ENCODE measurements at places on chromosomes 5 and 9.

DNA sequence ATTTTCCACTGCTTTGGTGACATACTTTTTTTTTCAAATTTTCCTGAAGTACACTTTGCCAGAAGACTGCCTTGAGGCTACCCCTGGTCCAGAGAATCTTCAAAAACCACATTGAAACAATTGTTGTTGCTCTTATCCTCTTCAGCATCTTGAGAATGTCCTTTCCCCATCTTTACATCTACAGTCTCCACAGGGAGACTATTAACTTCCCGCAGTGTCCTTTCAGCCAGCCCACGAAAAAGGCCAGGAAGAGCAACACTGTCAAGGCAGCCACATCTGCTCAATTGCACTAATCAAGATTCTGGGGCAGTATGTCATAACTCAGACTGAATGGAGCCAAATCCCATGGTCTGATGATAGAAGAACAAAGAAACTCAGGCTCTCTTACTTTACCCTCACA is 148.3 kb downstream of the ENC1 start:
- no peak for DNase-seq

- no peak for DNase-seq
Observed at GRCh38 chr9:94801681-94802080, 75.2 kb downstream of the AOPEP start.

- DNase-seq: no peak
Observed at GRCh38 chr9:5510360-5510931, at the start of gene PDCD1LG2. PDCD1LG2 (plus strand) TSS chr9:5510531; CDS start chr9:5522547, 12,016 bp downstream.

DNA sequence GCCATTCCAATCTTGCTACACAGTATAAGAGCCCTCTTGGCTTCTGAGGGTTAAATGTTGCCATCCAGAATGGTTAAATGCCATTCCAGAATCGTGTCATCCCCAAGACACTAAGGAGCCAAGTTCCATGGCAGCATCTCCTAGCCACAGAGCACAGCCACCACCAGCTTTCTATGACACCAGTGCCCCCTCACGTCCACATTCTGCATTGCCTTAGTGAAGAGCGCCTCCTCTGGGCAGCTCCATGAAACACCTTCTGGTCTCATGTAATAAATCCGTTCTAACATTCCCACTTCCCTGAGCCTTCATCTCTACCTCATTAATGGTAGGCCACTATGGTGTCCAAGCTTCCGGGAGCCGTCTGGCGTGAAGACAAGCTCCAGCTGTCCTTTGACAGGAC is 12.4 kb downstream of the CBY3 start:
- DNase-seq: no peak

- DNase-seq: no peak
Observed at GRCh38 chr5:105782501-105782900, 1888.2 kb downstream of the EFNA5 start.

DNA sequence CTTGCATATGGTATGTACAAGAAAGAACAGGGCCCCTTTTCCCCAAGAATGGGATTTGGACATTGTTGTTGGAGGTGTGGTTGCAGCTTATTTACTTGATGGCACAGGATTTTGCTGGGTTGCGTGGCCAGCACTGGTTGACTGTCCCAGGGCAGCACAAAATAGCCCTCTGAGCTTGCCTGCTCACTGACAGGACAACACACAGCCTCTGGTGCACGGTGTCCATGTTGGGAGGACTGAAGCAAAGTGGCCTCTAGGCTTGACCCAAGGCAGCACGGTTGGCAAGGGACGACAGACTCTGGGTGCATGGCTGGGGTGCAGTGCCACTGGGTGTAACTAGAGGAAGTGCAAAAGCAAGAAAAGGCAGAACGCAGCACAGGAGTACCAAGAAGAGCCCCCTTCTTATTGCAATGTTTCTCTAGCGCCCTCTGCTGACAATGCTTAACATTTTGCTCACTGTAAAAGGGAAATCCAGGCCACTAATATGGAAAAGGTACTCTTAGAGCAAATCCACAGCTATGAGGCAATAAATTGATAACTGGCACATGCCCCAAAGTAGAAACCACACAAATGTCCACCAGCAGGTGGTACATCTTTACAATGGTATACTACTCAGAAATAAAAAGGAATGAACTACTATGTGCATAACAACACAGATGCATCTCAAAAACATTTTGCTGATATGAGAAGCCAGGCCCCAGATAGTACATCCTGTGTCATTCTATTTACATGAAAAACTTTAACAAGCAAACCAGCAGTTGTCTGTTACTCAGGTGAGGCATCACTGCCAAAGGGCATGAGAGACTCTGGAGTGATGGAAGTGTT is 47.4 kb upstream of the BARX1 start:
- no peak for DNase-seq

GRCh38 chr5:56876327-56876726 is 33.1 kb upstream of the SETD9 start:
- no peak for DNase-seq

GRCh38 chr9:20152151-20152725 is 363.4 kb upstream of the SLC24A2 start:
- DNase-seq: no peak

DNA sequence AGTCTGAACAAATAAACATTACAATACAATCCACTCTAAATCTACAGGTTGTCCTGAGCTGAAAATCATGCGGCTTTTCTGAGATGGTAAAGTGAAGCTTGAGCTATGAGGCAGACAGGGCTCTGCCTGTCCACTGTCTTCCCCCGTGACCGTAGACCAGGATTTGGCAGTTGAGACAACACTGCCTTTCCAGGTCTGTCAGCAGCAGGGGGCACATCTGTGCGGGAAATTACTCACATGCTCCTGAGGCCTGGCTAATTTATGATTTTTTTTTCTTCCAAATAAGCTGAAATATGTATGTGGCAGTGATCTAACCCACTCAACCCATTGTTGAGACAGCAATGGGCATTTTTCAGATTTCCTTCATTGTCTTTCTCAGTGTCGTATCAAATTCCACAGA is 307.9 kb downstream of the FBXL7 start:
- peak; percentile 89 for DNase-seq

- no peak for DNase-seq
Observed at GRCh38 chr5:55159763-55160492, at the start of gene GPX8. GPX8 (plus strand) TSS chr5:55160171; CDS start chr5:55160193, 22 bp downstream.

DNA sequence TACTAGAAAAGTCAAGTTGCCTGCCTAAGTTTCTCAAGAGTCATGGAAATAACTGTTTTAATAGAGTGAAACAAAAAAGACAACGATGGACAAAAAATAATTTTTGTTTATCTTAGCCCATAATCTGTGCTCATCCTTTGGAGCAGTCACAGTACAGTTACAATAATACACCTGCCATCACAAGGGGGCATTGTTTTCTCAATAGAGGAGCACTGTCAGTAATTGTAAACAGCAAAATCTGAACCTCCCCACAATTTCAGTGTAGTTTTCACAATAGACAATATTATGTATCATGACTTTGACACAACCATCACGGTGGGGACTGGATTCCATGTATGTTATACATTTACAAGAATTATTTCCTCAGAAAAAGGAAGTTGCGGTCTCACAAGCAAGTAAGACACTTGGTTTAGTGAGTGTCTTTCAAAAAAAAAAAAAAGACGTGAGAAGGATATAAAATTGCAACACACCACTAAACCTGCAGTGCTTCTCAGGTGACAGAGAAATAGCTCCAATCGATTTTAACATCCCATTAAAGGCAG is 586.3 kb downstream of the PTPRD start:
- DNase-seq: no peak

GRCh38 chr5:140175367-140176030 is 511 bp downstream of the CYSTM1 start:
- DNase-seq: peak; percentile 44

DNA sequence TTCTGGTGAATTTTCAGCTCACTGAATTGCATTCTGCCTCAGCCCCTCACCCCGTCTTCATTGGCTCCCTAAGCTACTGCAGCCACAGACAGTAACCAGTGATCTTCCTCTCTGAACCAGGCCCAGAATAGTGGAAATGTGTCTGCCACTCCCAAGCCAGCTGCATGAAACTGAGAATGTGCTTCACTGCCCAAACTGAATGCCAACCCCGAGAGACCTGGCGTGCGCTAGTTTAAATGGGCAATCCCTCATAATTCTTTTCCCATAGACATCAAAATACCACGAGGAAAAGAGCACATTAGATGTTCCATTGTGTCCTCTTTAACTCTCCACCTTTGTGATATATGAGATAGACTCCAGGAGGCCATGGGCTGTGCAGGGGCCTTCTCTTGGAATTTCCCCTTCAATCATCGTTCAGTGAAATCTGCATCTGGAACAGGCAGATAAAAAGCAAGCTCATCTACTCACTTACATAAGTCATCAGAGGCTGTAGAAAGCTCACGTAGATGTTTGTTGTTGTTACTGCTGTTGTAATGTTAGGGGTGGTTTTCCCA is 320.2 kb downstream of the NFIB start:
- no peak for DNase-seq

DNA sequence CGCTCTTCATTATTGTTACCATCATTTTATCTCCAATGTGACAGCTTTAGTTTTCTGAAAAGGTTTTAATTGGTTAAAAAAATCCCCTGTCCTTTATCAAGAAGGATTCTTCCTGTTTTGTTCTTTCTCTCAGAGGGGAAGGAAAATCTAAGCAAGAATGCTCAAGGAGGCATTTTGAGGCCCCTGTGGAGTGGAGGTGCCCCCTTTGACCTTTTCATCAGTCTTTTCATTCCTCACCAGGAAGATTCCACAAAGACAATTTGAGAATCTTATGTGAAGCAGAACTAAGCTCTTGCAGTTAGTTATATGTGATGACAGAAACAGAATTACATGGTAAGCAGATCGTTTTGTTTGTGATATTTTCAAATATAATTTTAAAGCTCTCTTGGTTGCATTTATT is 489.6 kb downstream of the MAN2A1 start:
- DNase-seq: no peak

- DNase-seq: no peak
Observed at GRCh38 chr5:123154886-123155445, 65.9 kb downstream of the PRDM6 start.

DNA sequence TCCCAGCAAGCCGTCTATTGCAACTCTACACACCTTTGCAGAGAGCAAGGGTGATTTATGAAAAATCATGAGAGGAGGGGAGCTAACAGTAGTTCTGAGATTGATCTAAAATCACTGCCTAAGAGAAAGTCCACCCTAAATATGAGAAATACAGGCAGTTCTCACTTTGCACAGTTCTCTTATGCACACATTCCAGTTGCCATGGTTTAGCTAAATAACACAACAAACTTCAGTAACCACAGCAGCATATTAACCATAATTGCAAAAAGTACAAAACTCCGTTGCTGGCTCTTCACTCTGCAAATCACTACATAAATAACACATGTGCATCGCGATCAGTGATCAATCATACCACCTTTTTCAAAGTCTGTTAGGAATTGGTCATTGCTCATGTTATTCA is 31.1 kb downstream of the PGGT1B start:
- DNase-seq: no peak

- no peak for DNase-seq
Observed at GRCh38 chr9:27047136-27047535, 41.7 kb upstream of the LRRC19 start.

GRCh38 chr5:137997726-137998213 is 35.1 kb downstream of the FAM13B start:
- DNase-seq: no peak

DNA sequence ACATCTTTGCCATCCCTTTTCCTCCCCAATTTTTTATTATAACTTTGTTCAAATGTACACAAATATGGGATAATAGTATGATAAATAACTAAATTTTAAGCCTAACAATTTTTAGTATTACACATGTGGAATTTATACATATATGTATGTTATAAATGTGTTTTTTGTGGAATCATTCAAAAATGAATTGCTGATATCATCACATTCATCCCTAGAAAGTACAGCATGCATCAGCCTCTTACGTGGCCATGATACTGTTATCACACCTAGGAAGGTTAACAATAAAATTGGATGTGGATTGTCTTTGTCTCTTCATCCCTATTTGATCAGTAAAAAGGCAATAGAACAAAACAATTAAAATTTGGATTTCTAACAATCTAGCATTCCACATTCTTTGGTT is 73.7 kb upstream of the DAP start:
- no peak for DNase-seq

DNA sequence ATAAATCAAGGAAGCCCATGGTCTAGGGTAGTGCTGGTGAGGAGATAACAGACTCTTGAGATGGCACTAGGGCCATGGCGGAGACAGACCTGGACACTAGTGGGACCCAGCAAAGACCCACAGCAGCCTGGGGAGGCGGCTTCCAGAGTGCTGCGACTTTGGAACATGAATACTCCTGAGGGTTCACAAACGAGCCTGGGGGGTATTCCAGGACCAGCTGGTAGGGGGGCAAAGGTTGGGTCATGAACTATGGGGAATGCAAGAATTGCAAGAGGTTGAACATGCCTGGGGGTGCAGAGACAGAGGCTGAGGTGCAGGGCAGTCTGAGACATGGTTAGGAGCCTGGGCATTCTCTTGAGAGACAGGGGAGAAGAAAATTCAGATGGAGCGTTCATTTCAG is 43.8 kb upstream of the SPTLC1 start:
- DNase-seq: no peak

DNA sequence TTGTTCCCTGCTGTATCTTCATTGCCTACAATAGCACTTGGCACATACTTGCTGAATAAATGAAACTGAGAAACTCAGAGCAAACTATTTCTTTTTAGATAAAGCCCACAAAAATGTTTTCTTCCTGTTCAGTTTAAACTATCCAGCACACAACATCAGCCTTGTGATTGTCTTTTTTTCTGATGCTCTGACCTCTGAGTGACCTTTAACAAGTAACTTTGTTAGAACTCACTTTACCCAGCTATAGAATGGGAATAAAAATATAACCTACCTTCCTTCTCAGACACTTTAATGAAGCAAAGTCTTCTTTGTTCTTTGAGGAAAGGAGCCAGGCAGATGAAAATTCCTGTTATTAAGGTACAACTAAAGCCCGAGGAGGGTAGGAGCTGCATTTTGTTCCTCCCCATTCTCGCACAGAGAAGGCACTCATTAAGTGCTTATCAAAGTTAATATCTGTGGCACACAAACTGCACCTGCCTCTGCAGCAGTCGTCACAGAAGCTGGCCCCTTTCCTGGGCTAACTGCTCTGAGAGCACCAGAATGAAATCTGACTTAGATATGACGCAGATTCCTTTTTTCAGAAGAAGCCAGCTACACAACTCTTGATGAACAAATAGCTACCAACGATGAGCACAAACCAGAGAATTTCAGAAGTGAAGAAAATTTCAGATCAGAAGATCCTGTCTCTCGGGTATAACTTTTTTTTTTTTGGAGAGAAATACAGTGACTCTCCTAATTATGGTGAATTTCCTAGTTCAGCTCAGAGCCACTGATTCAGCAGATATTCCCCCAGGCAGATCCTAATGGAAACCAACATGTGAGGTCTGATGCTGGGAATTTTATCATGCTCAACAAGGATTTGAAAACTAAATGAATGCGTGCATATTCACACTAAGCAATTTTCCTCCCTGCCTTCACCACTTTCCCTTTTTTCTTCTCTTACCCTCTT is 31.0 kb upstream of the NR3C1 start:
- DNase-seq: no peak

DNA sequence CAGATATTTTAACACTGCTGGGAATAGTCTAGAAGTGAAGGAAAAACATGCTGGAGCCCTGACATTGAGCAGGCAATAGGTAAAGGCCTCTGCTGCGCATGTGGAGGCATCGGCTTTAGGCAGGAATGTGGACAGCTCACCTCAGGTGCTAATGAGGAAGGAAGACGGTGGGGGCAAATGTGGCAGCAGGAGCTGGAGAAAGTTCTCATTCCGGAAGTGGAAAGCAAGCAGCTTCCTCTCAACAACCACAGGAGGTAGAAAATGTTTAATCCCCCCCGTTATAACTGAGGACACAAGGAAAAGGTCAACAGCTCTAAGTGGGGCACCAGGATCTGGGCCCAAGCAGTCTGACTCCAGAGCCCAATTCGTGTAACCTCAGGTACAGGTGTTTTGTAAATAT is 7.6 kb upstream of the RPS14 start:
- DNase-seq: no peak

- no peak for DNase-seq
Observed at GRCh38 chr9:113886026-113886369, 9.9 kb downstream of the ZNF618 start.

All from cerebellum (tissue), 4 donors.